ENCODE measurements at places on chromosomes 3 and 15.

DNA sequence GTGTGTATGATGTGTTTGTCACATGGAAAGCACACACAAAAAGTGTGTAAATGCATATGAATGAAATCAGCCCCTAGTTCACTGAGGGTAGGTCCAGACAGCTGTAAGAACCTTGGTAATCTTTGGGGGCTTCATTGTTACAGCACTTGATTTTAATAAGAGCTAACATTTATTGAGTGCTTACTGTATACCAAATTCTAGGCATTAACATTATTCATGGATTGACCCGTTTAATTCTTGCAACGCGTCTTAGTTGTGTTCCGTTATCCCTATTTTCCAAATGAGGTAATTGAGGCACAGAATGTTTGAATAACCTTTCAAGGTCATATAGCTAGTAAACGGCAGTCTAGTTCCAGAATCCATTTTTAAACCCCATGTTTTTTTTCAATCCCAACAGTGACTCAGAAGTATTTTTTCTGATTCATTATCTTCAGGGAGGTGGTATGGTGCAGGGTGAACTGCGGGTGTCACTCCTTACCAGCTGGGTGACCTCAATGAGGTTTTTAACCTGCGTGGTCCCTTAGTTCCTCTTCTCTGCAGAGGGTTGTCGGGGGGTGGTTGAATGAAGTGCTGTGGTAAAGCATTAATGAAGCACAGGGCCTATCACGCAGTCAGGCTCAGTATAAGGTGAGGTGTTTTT, 14.2 kb downstream of the RAB8B start:
- DNase-seq: peak; percentile 19

GRCh38 chr15:92629975-92630626, 25.5 kb downstream of the FAM174B start:
- no peak for DNase-seq

- DNase-seq: peak; percentile 39
These were observed 35.2 kb downstream of the BDH1 start for GRCh38 chr3:197520311-197521276.

DNA sequence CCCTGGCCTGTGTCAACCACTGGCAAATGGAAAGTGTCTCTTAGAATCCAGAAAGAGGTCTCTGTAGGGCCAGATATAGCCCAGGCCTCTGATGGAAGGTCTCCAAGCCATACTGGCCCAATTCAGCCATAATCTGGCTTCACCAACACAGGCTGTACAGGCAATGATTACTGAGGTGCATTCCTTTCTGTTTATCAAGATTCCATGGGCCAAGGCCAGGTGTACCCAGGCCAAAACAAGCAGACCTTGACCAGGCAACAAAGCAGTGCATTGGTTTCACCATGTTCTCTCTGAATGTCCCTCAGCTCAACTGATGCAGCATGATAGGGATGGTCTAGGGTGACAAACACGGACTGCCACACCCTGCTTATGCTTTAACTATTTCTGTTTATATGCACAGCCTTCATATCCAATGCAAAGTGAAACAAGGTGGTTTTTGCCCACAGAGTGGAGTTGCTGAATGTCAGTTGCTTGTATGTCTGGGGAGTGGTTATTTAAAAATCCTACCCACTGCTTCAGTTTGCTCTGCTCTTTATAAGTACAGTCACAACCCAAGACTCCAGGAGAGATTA, 25.2 kb downstream of the CCNL1 start:
- no peak for DNase-seq

- DNase-seq: no peak
These were observed 340.3 kb downstream of the NTRK3 start for GRCh38 chr15:87916208-87916607.

GRCh38 chr3:197495059-197495455, 60.7 kb downstream of the BDH1 start:
- DNase-seq: no peak

GRCh38 chr3:127847236-127847720, 25.0 kb upstream of the MGLL start:
- no peak for DNase-seq

DNA sequence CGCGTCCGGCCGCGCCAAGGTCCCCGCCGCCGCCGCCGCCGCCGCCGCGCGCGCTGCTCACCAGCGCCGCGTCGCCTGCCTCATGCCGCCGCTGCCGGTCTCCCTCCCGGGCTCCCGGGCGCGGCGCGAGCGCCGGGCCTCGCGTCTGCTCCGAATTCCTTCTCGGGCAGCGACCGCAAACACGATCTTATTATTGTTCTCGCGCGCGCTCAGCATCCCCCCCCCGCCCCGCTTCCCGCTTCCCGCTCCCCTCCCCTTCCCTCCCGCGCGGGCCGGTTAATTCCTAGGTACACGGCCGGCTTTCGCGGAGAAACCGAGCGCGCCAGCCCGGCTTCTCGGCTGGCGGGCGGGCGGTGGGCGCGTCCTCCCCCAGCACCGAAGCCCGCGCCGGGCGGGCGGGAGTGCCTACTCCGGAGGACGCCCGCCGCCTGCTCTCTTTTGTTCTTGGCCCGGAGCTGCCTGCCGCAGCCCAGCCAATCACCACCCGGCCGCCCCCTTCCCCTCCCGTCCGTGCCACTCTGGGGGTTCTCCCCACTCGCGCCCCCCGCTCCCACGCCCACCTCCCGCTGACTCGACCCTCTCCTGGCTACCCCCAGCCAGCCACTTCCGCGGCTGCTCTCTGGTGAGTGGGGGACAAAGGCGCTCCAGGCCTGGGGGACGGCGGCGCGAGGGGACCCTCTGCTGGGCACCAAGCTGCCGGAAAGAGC, at the start of gene HDGFL3:
HDGFL3 (minus strand) TSS at position 164 of the 707 bp plus-strand sequence. CDS start 409 bp downstream, outside the sequence.
- no peak for DNase-seq

DNA sequence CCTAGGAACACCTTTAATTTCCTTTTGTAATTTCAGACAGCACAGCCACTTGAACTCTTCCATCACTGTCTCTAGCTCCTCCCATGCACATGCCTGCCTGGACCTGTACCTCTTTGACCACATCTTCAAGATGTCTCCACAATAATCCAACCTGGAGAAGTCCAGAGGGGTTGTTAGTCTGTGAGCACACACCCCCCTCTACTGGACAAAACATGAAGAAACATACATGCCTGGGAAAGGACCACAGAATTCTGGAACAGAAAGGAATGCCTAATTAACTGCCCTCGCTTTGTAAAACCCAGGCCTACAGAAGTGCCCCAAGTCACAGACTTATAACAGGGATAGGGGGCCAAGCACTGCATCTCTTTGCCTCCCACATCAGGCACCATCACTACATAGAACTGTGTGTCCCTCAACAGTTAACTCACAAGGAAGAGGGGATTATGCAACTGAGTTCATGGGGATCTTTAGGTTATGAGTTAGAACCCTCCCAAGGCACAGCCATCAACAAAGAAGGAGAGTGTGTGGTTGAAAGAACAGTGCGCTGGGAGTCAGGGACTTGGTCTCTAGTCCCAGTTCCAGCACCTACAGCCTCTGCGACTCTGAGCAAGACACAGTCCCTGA, 61.7 kb downstream of the FMN1 start:
- peak; percentile 95 for DNase-seq

DNA sequence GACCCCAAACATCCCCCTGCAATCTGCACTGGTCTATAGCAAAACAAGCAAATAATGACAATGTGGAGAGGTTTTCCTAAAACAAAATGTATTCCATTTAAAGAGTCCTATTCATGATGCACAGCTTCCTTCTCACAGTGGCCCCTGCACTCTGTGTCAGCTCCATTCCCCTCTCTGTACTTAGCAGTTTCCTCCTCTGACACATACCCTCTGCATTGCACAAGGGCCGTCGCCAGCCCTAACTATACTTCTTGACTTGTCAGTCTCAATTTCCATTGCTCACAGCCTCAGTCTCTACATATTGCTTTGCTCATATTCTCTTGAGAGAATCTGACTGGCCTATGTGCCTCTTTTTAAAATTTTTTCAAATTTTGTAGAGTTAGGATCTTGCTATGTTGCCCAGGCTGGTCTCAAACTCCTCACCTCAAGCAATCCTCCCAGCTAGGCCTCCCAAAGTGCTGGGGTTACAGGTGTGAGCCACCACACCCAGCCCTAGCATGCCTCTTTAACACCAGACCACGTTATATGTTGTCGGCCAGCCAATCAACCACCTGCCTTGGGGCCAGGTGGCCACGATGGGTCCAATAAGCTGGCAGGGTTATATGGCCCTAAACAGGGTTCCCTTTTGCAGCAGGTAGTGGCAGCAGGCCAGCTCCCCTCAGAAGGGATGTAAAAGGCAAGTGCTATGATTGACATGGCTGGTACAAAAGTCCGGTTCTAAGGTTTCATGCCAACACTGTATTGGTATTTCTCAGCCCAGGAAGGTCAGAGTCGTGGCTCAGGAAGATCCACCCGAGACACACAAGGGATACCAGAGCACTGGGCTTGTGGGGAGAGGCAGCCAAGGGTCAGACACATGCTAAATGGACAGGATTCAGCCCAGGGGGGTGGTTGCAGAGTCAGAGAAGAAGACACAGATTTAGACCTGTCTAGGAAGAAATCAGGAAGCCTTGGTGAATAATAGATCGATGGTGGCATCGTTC, 59.0 kb upstream of the SMAD3 start:
- DNase-seq: peak; percentile 33

DNA sequence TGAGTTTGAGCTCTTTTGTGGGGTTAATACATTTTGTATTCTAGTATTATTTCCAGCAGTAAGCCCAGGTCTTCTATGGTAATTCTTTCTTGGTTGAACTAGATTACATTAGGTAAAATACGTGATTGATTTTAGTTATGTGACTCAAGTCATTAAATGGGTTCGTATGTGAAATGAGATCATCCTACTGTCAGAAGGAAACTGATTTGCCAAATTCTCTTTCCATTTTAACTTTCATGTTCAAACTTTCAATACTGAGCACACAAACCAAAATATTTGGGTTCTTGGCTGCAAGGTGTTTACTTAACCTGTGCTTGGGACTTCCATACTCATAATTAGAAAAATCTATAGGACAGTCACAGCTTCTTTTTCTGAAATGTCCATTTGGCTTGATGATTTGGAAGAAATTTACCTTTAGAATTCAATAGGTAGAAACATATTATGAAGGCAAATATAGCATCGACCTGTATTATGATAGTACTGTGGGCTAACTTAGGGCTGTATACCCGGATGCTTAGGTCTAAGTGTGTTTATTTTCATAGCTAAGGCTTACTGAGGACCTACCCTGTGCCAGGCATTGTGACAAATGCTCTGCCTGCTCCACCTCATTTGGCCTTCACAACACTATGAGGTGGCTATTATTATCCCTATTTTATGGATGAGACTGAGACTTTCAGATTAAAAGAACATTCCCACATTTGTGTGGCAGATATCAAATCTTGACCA, 631.8 kb upstream of the GRM7 start:
- DNase-seq: no peak

- peak; percentile 37 for DNase-seq
These were observed 19.5 kb downstream of the SMAD6 start for GRCh38 chr15:66721501-66721937.

- DNase-seq: peak; percentile 95
These were observed 171.4 kb downstream of the CNTN3 start for GRCh38 chr3:74443102-74443501.

- DNase-seq: no peak
These were observed 8.6 kb downstream of the IRAK2 start for GRCh38 chr3:10173095-10173925.

DNA sequence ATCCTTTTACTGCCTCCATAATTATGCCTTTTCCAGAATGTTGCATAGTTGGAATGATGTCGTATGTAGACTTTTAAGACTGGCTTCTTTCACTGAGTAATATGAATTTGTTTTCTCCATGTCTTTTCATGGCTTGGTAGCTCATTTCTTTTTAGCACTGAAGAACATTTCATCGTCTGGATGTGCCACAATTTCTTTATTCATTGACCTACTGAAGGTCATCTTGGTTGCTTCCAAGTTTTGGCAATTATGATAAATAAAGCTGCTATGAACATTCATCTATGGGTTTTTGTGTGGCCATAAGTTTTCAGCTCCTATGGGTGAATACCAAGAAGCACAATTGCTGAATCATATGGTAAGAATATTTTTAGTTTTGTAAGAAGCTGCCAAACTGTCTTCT, 23.2 kb upstream of the RARRES1 start:
- DNase-seq: no peak

DNA sequence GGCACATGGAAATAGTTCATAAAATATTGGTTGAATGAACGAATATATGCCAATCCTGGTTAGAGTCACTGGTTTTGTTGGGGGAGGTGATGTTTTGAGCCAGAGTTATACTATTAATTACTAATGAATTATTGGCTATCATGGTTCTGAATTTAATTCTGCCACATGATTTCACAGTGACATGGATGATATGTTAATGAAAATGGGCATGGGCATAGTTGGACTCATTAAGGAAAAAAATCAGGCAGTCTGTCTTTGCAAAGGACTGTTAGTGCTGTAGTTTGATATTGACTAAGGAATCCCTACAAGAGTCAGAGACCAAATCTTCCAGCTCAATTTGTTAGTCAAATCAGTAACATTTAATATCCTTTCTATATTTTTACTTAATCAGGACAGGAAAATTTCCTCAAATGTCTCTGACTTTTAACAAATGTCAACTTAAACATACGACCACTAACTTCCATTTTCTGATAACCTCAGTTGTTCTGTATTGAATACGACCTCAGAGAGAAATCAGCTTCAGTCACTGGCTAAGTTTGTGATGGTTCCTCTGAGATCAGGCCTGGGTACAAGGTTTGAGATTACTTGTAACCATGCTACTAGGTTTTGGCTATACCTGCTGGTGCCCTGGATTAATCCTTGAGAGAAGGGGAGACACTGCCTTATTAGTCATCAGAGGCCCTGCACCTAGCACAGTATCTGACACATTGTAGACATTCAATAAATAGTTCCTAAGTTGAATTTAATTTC, 13.3 kb downstream of the NFKBIZ start:
- peak; percentile 60 for DNase-seq

DNA sequence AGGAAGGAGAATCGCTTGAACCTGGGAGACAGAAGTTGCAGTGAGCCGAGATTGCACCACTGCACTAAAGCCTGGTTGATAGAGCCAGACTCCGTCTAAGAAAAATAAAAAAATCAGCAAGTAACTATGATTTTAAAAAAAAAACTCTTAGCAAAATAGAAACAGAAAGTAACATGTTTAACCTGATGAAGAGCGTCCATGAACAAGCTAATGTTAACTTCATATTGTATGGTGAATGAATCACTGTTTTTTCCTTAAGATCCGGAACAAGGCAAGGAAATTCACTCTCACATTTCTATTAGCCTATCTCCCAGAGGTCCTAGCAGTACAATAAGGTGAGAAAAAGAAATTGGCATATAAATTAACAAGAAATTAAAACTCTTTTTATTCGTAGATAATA, 69.0 kb downstream of the RFX7 start:
- no peak for DNase-seq

- DNase-seq: peak; percentile 19
These were observed 228.8 kb upstream of the PPP2R3A start for GRCh38 chr3:135736740-135737139.

GRCh38 chr15:96339619-96340347, 9.3 kb downstream of the NR2F2 start:
- no peak for DNase-seq

- DNase-seq: no peak
These were observed 27.9 kb upstream of the SNRPA1 start for GRCh38 chr15:101322854-101323477.

DNA sequence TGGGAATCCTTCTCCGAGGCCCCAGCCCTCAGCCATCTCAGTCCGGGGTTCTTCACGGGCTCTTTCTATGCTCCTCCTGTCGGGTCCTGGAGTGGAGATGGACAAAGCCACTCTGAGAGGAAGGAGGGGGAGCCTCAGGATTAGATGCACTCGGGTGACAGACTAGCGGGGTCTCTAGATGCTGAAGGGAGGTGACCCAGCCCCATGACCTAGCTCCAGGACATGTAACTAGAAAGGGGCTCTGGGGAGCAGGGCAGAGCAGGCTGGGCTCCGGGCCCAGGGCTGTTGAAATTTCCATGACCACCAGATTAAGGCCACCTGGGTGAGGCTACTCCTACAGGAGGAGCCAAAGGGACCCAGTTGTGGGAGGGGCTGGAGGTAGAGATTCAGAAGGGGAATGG, 14.8 kb upstream of the SKIC8 start:
- DNase-seq: no peak

Measured in bronchial epithelial cell (primary cell).